ENCODE measurements at places on chromosomes 5 and 9.

- DNase-seq = no peak
These were observed 8.2 kb upstream of the ELL2 start for GRCh38 chr5:95969651-95970358.

DNA sequence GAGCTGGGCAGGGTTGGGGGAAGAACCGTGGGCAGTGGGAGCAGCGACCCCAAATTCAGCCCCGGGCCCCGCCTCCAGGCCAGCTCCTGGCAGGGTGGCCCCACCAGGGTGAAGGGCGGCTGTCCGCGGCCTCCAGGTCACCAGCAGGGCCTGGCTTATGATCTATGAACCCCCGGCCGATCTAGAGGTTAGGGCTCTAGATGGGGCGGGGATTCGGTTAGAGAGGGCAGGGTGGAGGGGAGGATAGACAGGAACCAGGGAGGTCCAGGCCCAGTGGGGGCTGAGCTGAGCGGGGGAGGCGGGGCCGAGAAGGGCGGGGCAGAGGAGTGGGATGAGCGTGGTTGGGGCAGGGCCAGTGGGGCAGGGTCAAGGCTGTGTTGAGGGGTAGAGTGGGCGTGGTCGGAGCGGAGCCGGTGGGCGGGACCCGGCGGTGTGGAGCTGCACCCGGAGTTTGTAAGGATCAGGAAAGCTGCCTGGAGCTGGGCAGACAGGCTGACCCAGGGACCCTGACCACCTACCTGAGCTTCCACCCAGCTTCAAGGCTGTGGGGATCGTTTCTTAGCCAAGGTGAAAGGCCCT, 29.3 kb upstream of the OBP2B start:
- no peak for DNase-seq

- no peak for DNase-seq
These were observed 848.2 kb upstream of the DMAC1 start for GRCh38 chr9:8647824-8648223.

DNA sequence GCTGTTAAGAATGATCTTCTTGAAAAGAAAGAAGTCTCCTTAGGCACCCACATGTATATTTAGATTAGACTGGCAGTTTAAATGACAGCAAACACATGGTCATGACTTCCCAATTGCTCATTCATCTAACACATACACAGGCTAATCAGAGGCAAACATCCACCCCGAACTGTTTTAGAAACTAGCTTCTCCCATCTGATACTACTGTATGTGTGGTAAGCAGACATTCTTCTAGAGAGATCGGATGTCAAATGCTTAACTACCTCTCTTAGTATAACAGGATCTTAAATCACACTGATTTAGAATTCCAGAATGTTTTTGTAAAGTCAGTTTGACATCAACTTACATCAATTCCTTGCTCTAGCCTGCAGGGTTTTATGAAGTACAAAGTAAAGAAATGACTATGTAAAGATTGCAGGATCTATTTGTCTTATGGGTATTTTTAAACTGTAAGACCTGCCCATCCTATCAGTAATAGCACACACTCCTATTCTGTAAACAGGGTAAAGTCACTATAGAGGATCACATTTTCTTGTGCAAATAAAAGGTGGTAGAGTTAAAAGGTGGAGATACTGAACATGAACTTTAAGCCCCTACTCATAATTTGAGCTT, 239.7 kb downstream of the MLLT3 start:
- DNase-seq = no peak

DNA sequence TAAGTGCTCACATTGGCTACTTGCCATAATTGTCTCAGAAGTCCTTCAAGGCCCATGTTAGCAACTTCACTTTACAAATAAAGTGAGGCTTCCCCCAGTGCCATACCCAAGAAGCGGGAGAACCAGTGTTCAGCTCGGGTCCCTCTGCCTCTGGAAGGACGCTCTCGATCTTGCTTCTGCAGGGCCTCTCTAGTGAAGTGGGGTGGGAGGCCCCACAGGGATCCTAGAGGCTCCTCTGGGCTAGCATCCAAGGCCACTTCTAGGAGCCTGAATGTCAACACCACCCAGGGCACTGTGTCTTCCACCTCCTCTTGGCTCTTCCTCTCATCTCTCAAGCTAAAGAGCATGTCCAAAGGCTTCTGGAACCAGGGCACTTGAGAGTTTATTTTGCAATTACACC, 282.5 kb downstream of the GADD45G start:
- DNase-seq = no peak

GRCh38 chr9:92381775-92382174, 22.6 kb downstream of the OGN start:
- no peak for DNase-seq

DNA sequence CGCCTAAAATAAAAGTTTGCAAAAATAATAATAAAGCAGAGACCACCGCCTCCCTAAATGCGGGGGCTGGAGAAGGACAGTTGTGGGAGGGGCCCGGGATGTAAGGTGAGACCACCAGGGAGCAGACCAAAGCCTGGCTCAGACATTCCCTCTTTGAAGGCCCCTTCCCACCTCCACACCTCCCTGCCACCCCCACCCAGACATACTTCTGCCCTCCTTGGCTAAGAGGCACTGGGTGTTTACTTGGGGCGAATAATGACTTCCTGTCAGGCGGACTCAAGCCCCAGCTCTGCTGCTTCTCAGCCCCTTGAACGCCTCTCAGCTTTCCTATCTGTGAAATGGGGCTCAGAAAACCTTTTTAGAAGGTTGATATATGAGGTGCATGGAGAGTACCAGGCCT, 58.8 kb upstream of the GGTA1 start:
- no peak for DNase-seq

GRCh38 chr5:88145611-88146467, 122.8 kb downstream of the TMEM161B start:
- no peak for DNase-seq

DNA sequence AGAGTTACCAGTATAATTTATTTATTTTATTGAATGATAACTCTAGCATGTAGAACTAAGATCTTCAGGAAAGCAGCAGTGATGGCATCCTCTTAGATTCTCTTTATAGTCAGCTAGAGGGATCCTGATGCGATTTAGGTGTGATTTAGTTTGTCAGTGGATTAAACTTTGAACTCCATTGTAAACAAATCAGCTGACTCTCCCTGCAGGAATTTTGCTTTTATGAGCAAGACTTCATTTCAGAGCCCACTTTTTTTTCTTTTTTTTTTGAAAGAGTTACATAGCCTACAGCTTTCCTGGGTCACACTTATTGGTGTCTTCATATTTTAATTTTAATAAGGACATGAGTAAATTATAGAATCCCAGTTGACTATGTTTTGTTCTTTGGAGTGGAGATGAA, 93.8 kb upstream of the SEMA6A start:
- no peak for DNase-seq

GRCh38 chr5:125499636-125500332, 753.3 kb upstream of the ZNF608 start:
- DNase-seq = no peak

- DNase-seq = no peak
These were observed 434.7 kb upstream of the ZNF608 start for GRCh38 chr5:125181159-125181558.

- DNase-seq = no peak
These were observed 53.9 kb downstream of the ZCCHC7 start for GRCh38 chr9:37174247-37174646.

- no peak for DNase-seq
These were observed 654.2 kb downstream of the TLE1 start for GRCh38 chr9:81035171-81035570.

DNA sequence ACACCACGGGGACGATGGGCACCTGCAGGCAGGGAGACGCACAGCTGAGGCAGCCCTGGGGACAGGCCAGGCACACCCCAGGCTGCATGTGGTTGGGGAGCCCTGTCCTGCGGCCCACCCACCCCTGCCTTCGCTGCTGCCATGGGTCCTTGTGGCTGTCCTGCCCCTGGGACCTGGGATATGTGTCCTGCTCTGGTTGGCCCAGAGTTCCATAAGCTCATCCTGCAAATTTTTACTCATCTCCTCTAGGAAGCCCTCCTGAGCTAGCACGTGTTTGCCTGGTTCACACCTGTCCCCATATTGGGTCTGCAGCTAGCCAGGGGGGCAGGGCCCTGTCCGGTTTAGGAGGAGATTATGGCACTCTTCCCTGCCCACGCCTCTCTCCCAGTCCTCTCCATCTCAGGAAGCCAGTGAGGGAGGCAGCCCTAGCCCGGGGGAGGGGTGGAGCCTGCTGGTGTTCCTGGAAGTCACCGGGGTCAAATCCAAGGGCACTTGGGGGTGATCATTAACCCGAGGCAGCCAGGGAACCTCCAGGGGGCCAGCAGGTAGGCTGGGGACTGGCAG, 12.2 kb downstream of the EGFL7 start:
- no peak for DNase-seq

DNA sequence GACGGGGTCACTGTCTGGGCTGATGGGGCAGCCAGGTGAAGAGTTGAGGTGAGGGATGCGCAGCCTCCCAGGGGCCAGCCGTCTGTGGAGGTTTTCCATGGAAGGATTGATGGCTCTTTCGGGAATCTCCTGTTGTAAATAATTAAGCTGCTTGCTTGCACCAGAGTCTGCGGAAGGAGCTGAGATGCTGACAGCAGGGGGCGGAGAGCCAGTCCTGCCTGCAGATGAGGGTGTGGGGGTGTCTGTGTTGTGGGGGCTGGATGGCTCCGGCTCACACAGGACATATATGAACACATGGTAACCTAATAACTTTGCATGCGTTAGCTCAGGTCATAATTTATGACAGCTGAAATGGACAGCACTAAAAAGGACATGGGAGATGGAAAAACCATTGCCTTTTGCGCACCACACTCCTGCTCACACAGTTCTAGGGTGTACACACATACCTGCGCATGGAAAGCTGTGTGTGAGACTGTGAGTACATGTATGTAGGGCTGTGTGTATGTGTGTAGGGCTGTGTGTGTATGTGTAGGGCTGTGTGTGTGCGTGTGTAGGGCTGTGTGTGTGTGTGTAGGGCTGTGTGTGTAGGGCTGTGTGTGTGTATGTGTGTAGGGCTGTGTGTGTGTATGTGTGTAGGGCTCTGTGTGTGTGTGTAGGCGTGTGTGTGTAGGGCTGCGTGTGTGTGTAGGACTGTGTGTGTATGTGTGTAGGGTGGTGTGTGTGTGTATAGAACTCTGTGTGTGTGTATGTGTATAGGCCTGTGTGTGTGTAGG, 36.8 kb upstream of the SEMA4D start:
- DNase-seq = no peak

All from activated T-helper 1 cell treated with Interleukin-2 at 50 U/mL for 16 hours (primary cell).